ENCODE measurements at places on chromosomes 6 and 20. TPM values are rescaled to one million over a fixed set of nuclear protein-coding genes. Genes with fewer than 3 reads are reported as not detected.

GRCh38 chr6:43954311-43955131 lies 172.7 kb downstream of the MRPL14 start:
- no peak overlapping the region for H3K27ac ChIP-seq
- H3K27me3 ChIP-seq, result peaks cover 11% of the 10 kb centered on the region
- H3K4me3 ChIP-seq, result no peak overlapping the region

- no peaks in the 10 kb centered on the region for H3K36me3 ChIP-seq
- no peak overlapping the region for H3K27ac ChIP-seq
- DNase-seq, result no peak
- H3K4me3 ChIP-seq, result no peak overlapping the region
- peaks cover 8% of the 10 kb centered on the region for H3K4me1 ChIP-seq
These were observed 118.0 kb downstream of the ARMC2 start for GRCh38 chr6:108966251-108966650.

The BTNL2 gene
- not detected for total RNA-seq

GRCh38 chr6:108312605-108313004 lies 17.8 kb downstream of the AFG1L start:
- no peaks in the 10 kb centered on the region for H3K36me3 ChIP-seq
- H3K4me1 ChIP-seq, result no peaks in the 10 kb centered on the region
- no peak overlapping the region for H3K27ac ChIP-seq
- no peak for DNase-seq

The ITPA gene
- 32.7 TPM for total RNA-seq

The OR2B6 gene
- not detected for total RNA-seq

GRCh38 chr6:152136449-152136825 lies 329.0 kb downstream of the ESR1 start:
- no peak overlapping the region for H3K4me3 ChIP-seq
- H3K27me3 ChIP-seq, result no peaks in the 10 kb centered on the region
- DNase-seq, result no peak
- no peaks in the 10 kb centered on the region for H3K4me1 ChIP-seq

DNA sequence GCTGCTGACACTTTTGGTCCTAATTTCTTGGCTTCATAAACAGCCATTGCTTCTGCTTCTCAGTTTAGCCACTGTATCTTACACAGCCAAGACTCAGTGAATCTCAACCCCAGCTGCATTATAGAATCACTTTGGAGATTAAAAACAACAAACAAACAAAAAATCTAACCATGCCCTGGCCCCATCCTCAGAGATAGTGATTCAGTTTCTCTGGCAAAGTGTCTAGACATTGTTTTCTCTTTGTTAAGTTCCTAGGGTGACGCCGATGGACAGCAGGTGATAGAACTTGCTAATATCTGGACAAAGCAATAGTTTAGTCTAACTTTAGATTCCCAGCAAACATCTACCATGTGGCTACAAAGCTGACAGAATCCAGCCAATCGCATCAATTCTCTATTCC lies 2.9 kb downstream of the ADGRF5 start:
- no peak overlapping the region for H3K27ac ChIP-seq
- H3K36me3 ChIP-seq, result no peaks in the 10 kb centered on the region
- no peaks in the 10 kb centered on the region for H3K4me1 ChIP-seq
- H3K27me3 ChIP-seq, result peaks cover 5% of the 10 kb centered on the region
- DNase-seq, result no peak
- H3K4me3 ChIP-seq, result no peak overlapping the region

DNA sequence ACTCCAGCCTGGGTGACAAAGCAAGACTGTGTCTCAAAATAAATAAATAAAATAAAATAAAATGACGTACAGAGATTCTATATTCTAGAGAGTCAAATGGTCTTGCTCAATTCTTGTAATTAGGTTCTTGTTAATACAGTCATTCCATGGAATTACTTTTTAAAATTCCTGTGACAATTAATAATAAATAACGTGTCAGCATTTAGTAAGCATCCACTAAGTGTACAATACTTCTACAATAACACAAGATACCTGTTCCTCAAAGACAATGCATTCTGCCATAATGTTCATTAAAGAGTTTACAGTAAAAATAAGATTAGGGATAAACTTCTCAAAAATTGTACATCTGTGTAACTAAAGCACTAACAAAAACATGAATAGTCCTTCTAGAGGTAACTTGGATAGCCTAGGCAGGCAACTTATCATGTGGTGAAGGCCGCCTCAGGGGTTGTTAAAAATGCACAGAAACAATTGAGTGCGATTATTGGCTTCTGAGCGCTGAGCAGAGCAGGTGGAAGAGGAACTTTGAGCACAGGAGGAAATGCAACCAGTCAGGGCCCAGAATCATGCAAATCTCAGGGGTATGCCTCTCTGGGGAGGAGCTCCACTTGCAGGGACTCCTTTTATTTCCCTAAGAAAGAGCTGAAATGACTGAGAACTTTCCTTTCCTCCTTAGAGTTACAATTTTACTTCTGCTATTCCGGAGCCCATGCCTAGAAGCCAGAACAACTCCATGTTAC lies 37.1 kb downstream of the QRSL1 start:
- no peak for DNase-seq
- H3K36me3 ChIP-seq, result peaks cover 38% of the 10 kb centered on the region
- no peak overlapping the region for H3K27ac ChIP-seq
- H3K27me3 ChIP-seq, result no peaks in the 10 kb centered on the region
- no peak overlapping the region for H3K4me3 ChIP-seq
- peaks cover 2% of the 10 kb centered on the region for H3K4me1 ChIP-seq

- H3K27ac ChIP-seq, result no peak overlapping the region
- H3K27me3 ChIP-seq, result no peaks in the 10 kb centered on the region
- DNase-seq, result no peak
- no peak overlapping the region for H3K4me3 ChIP-seq
These were observed 41.8 kb upstream of the ARFGEF2 start for GRCh38 chr20:48879612-48880245.

- peaks cover 7% of the 10 kb centered on the region for H3K36me3 ChIP-seq
- no peak overlapping the region for H3K4me3 ChIP-seq
- no peak overlapping the region for H3K27ac ChIP-seq
- DNase-seq, result no peak
- H3K27me3 ChIP-seq, result no peaks in the 10 kb centered on the region
- peaks cover 7% of the 10 kb centered on the region for H3K4me1 ChIP-seq
These were observed 25.0 kb downstream of the L3MBTL3 start for GRCh38 chr6:130043344-130043743.

DNA sequence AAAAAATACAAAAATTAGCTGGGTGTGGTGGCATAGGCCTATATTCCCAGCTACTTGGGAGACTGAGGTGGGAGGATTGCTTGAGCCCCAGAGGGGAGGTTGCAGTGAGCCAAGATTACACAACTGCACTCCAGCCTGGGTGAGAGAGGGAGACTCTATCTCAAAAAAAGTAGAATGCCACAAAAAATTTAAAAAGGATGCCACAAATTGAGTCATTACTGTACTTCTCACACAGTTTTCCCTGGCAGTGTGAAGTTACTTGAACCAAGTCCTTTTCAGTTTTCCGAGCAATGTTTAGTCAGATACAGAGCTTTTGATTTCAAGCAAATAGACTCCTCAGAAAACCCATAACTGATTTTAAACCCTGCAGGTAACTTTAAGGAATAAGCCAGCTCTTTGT lies 53.3 kb downstream of the TNFRSF21 start:
- no peak for DNase-seq
- H3K4me3 ChIP-seq, result no peak overlapping the region
- H3K4me1 ChIP-seq, result peaks cover 12% of the 10 kb centered on the region
- H3K27ac ChIP-seq, result no peak overlapping the region
- no peaks in the 10 kb centered on the region for H3K36me3 ChIP-seq
- H3K27me3 ChIP-seq, result no peaks in the 10 kb centered on the region

DNA sequence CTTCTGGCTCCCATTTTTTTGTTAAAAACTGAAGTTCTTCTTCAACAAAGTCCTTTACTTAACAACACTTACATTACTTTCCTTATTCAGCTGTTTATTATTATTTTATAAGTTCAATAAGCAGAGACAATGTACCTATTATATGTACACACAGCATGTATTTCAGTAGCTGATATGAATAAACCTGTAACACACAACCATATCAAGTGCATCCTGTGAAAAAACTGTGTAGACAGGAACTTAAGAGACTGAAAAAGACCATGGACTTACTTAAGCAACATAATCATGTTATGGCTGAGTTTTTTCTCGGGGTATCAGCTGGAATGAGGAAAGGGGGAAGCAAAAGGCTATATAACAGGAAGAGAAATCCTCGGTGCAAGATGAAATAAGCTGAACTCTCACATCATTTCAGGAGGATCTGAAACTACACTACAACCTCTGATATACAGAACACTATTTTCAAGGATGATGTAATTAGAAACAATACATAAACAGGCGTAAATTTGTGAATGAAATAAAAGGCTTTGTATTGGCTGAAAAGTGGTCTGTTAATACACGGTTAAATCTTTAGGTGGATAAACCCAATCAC lies 70.9 kb downstream of the REV3L start:
- no peak overlapping the region for H3K27ac ChIP-seq
- H3K27me3 ChIP-seq, result no peaks in the 10 kb centered on the region
- no peak overlapping the region for H3K4me3 ChIP-seq
- no peak for DNase-seq
- H3K4me1 ChIP-seq, result peaks cover 10% of the 10 kb centered on the region
- H3K36me3 ChIP-seq, result peaks cover 22% of the 10 kb centered on the region

The CBFA2T2 gene
- 12.9 TPM for total RNA-seq

- H3K4me3 ChIP-seq, result no peak overlapping the region
- H3K36me3 ChIP-seq, result no peaks in the 10 kb centered on the region
- H3K4me1 ChIP-seq, result no peaks in the 10 kb centered on the region
- H3K27me3 ChIP-seq, result peaks cover 3% of the 10 kb centered on the region
- no peak overlapping the region for H3K27ac ChIP-seq
- no peak for DNase-seq
These were observed 194.0 kb upstream of the POU3F2 start for GRCh38 chr6:98640366-98640765.

The BPIFB4 gene
- not detected for total RNA-seq

DNA sequence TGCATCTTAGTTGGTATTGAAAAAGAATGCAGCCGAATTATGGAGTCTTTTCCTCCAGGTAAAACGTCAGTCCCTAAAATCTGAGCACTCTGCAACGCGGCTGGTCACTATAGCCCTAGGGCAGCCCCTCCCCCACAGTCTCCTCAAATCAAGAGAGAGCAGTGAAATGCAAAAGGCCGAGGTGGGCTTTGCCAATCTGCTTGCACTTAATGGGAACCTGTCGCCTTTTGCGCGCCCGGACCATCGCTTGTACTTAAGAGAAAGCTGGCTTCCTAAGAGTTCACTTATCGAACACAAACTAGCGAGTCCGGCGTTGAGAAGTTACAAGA lies 447 bp downstream of the MCM3 start:
- no peak overlapping the region for H3K4me3 ChIP-seq
- H3K27ac ChIP-seq, result no peak overlapping the region
- H3K27me3 ChIP-seq, result no peaks in the 10 kb centered on the region
- peaks cover 49% of the 10 kb centered on the region for H3K4me1 ChIP-seq

GRCh38 chr6:63527658-63528514 lies 44.4 kb upstream of the LOC128125822 start:
- H3K27ac ChIP-seq, result no peak overlapping the region
- no peaks in the 10 kb centered on the region for H3K36me3 ChIP-seq
- H3K27me3 ChIP-seq, result no peaks in the 10 kb centered on the region

The CST4 gene
- not detected for total RNA-seq
